ENCODE measurements at places on chromosomes 3 and 15.
A peak's percentile ranks its signal among the peaks of the same experiment; 100 is the strongest.

GRCh38 chr3:83321891-83322290 lies 1560.4 kb upstream of the GBE1 start:
- DNase-seq: no peak

DNA sequence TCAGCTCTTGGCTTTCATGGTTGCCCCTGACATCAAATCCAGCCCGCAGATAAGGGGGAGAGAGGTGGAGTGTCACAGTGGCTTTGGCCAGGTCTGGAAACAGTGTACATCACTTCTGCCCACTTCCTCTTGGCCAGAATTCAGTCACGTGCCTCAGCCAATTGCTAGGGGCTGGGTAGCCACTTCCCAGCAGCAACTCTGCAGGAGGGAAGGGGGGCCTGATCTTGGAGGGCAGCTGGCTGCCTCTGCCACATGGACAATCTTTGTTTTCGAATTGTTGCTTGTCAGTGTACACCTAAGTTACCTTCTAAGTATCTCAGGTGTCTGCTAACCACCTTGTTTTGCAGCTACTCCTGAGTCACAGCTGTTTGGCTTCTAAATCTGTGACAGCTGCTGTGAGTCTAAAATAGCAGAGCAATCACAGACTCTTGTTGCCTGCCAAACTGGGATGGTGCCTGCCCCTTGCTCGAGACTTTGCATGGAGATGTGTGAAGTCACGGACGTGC lies 41.0 kb upstream of the LIMD1 start:
- peak; percentile 11 for DNase-seq

DNA sequence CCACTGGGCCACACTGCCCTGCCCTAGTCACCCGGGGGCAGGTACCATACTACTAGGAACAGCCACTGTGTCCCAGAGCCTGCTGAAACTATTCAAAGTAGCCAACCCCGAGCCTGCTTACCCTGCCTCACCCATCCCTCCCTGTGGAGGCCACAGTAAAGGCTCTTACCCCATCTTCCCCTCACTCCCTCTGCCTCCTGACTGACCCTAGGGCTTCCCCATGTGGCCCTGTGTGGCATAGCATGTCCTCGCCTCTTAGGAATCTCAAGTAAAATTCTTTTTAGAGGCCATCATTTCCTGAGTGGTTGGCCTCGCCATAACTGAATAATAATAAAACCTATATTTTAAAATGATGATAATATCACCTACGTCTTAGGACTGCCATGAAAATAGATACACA lies 112.2 kb upstream of the SLC6A11 start:
- peak; percentile 32 for DNase-seq

- DNase-seq: no peak
Measured at GRCh38 chr3:165788531-165788930, 48.7 kb downstream of the BCHE start.

GRCh38 chr3:114700637-114701234 lies 406.9 kb downstream of the TIGIT start:
- DNase-seq: no peak

DNA sequence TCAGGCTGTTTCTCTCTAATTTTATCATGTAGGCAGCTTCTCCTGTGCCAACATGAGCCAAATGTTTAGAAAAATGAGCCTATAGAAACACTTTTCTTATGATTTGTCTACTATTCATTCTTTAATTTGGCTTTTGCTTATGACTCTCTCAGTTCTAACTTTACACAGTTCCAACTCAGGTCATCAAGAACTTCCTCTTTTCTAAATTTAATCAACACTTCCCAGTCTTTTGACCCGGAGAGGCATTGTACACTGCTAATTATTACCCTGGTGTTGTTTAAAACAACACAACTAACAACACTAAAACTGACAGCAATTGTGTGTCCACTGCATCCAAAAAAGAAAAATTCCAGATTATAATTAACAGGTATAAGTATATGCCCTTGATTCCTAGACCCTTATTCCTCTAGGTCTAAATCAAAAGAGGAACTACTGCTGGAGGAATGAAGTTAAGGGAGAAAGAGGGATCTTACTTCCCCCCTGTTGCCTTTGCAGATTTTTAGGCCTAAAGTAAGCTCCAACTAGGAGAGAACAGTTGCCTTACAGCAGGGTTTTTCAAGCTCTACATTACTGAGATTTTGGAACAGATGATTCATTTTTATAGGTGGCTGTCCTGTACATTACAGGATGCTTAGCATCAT lies 332.2 kb upstream of the GOLIM4 start:
- no peak for DNase-seq

GRCh38 chr15:32730677-32731654 lies 13.2 kb downstream of the GREM1 start:
- DNase-seq: no peak

GRCh38 chr15:80990955-80991354 lies 1.3 kb upstream of the MESD start:
- no peak for DNase-seq

DNA sequence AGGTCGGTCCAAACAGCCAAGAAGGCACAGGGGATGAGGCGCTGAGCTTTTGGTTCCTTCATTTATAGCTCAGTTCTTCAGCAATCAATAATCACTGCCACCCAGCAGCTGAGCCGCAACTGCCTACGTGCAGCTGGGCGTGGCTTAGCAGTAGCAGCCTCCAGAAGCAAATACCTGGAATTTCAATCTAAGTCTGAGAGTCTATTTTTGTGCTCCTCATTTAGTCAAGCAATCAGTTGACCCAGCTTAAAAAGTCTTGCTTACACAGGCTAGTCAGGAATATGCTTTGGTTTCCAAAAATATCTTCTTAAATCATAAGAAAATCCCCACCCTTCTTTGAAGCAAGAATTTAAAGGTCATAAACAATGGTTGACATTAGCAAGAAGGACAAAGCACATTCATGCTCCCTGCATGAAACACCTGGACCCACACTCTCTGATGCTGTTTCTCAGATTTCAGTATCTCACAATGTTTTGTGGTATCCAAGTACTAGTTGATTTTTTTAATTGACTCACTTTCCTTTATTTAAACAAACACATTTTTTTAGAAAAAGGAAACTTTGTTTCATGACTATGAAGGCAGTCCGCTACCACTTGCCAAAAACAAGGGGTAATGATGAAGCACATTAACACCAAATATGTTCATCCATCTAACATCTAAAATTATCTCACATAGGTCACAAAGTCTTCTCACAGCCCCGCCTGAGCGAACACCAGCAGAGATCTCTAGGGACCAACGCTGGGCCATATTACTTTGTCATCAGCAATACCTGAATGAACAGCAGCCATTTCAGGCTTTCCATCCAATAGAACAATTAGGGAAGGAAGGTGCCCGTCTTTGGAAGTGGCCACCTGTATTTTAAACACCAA lies 106.1 kb downstream of the OXNAD1 start:
- DNase-seq: no peak

DNA sequence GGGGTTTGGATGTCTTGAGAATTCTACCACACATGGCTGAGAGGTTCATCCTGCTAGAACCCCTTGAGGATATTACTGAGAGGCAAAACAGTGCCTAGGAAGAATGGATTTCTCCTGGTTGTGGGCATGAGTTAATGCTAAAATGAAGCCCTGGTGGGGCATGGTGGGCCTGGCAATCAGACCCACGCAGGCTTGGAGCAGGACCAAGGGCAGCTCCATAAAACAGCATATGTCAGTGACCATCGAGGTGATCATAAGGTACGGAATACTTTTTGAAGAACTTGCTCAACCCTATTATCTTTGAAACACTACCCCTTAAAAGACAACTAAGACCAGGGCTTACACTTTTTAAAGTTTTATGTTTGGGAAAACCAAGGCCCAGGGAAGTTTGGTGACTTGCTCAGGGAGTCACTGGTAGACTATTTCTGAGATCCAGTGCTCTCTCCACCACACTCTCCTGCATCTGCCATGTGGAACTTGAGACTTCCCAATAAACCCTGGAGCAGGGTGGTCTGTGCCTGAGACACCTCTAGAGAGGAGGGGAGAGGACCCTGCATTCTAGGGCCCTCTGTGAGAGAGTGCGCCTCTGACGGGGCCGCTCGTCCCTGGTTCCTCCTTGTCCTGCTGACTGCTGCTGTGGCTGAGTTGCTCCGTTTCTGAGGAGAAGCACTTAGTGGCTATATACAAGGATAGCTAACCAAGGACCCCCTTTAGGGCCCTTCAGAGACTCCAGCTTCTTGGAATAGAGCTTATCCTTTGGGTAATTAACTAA lies 28.0 kb upstream of the TIMP4 start:
- DNase-seq: no peak

- no peak for DNase-seq
Measured at GRCh38 chr3:108017587-108017986, 73.2 kb downstream of the CD47 start.

GRCh38 chr15:87781959-87782625 lies 474.4 kb downstream of the NTRK3 start:
- DNase-seq: no peak

- no peak for DNase-seq
Measured at GRCh38 chr3:18423401-18424212, 1.5 kb downstream of the SATB1 start.

DNA sequence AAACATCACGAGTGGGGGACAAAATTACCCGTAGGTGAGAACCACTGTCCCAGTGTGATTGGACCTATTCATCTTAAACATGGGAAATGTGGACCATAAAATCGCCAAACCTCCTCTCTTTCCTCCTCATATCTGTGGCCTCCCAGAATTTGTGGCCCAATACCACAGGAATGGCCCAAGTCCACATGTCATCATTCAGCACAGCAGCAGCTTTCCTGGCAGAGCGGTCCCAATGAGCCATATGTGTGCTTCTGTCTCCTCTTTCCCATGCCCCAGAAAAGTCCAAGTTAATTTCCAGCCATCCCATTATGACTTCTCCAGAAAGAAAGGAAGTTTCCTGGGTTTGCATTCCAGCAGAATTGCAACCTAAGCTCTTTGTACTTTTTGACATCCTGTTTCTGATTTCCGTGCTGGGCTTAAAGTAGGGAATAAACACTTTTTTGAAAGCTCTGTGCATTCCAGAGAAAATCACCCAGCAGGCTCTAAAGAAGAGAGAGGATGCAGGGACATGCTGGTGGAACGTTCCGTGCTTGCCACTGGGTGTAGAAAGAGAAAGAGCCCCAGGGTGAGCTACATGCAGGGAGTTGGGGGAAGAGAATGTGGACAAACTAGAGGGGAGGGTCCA lies 259.4 kb upstream of the PROK2 start:
- no peak for DNase-seq

- no peak for DNase-seq
Measured at GRCh38 chr15:51736069-51736468, 1.4 kb downstream of the LYSMD2 start.

DNA sequence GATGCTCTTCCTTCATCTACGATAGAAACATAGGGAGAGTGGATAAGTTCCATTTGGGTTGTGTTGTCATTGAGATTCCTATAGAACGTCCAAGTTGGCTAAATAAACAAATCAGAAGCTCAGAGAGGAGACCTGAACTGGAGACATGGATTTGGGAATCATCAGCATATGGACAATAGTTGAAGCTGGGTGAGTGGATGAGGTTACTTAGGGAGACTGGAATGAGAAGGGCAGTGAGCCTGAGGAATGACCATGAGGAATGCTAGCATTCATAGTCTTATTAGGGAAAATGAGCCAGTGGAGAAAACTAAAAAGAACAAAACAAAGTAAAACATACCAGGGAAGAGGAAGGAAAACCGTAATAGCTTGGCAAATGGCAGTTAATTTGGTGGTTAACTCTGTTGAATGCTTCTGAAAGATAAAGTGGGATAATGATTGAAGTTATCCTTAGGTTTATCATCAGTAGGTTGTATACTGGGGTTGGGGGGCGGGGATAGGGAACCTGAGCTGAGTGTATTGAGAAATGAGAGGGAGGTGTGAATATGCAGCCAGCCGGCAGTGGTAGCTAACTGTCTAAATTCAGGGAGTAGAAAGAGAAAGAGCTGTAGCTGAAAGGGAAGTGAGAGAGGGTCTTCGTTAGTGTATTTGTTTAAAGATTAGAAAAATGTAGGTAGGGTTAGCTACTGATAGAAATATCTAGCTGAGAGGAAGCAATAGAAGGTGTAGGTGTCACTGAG lies 74.6 kb downstream of the ARHGEF26 start:
- no peak for DNase-seq

DNA sequence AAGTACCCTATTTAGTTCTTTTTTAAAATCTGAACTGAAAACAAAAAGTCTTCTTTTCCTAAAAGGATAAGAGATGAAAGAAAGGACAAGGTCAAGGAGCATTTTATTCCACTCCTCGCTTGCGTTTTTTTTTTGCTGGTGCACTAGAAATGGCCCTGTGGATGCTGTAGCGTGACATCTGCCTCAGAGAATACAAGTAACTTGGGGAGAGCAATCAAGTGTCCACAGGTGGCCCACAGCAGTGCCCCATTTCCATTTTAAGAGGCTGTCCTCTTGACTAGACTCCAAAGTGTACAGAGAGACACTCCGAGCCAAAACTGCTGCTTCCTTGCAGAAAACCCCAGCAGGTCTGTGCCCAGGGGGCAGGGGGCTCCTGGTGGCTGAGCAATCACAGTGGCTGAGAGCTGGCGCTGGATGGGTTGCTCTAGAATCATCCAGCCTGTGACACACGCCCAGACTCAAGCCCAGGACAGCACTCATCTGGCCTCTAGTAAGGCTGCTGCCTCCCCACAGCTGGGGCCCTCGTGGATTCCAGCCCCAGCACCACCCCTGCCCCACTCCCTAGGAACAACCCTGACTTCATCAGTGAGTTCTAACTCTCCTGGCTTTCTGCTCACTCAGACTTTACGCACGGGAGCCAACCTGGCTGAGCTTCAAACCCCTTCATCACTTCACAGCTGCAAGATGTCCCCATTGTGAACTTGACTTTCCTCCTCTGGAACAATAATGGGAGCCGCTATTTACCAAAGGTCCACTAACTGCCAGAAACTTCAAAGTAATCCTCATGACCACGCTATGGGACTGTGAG lies 71.1 kb upstream of the SPATA12 start:
- no peak for DNase-seq

- no peak for DNase-seq
Measured at GRCh38 chr3:49680493-49681231, 6.5 kb downstream of the APEH start.

- DNase-seq: no peak
Measured at GRCh38 chr3:191070762-191071403, 128.2 kb upstream of the OSTN start.

DNA sequence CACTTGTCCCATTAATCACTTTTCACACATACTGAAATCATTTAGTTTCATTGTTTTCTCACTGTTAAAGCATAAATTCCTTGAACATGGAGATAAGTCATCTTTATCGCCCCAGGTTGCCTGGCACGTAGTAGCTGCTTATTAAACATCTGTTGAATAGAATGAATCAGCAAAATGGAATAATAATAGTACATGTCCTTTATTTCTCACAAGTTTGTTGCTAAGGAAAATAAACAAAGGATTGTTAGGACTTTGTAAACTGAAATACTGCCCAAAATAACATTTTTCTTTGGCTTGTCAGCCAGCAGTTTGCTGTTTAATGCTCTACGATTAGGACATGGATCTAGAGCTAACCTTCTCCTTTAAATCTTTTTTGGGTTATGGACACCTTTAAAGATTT lies 17.9 kb downstream of the SLC35A5 start:
- no peak for DNase-seq
